Heart left ventricle (tissue), 16 donors: ENCODE measurements at places on chromosomes 6 and 20. TPM values are rescaled to one million over a fixed set of nuclear protein-coding genes. Genes with fewer than 3 reads are reported as not detected.
A peak's percentile ranks its signal among the peaks of the same experiment; 100 is the strongest.

GRCh38 chr6:158622545-158623190, 21.9 kb downstream of the DYNLT1 start:
- no peak for DNase-seq

GRCh38 chr6:130018744-130019325, 454 bp downstream of the L3MBTL3 start:
- DNase-seq: peak; percentile 10

DNA sequence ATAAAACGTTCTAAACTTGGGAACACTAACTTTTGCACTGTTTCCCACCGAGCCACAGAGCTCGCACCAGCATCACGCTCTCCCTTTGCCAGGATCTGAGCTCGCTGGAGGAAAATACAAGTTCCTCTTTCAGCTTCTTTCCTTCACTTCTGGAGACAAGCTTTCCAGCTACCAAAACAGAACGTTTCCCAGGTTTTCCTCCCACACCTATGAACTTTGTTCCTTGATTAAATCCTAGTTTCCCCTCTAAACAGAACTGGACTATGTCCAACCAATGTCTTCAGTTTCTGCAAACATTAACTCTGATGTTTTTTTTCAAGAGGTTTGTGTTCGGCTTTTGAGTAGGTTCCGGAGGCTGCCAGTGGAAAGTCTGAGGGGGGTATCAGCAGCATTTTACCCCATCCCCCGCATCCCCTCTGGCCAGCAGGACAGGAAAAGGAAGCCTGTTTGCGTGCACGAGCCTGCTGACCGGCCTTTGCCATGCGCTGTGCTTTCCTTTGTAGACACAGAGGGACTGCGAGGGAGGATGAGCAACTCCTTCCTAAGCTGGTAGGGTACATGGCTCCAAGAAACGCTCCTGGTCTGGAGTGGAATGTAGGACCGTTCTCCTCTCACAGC, 135.5 kb downstream of the LY86 start:
- DNase-seq: peak; percentile 61

DNA sequence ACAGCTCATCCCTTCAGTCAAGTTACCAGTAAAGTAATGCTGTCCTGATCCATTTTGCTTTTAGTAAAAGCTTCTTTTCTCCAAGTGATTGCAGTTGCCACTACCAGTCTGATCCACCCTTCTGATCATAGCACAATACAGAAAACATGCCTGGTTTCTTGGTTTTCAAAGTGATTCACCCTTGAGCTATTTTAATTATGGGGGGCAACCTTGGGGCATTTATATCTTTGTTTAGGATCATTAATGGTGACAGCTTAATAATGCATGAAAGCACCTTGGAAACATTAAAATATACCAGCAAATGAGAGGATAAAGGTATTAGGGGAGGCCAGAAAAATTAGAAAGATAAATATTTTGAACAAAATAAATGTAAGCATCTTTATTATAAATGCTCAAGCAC, 38.4 kb downstream of the LRRC1 start:
- DNase-seq: no peak

DNA sequence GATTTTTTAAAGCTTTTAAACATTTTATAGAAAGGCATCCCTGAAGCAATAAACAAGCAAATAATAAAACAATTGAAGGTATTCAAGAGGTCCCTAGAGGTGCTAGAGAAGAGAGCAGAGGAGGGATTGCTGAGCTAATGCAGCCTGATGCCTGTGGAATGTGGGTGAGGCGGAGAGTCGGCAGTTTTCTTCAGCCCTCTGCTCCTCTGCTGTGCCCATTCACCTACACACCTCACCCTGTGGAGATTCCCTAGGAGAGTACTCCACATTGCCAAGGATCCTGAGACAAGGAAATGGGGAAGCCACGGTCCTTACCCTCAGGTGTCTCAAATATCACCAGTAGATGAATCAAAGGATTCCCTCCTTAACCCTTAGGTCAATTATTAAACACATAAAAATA, 199.8 kb upstream of the POU3F2 start:
- DNase-seq: no peak

LCA5 gene
- polyA plus RNA-seq: 1.4 TPM

- no peak for DNase-seq
Measured at GRCh38 chr6:85460921-85461797, 11.3 kb downstream of the NT5E start.

F13A1 gene
- polyA plus RNA-seq: 9.0 TPM

- no peak for DNase-seq
Measured at GRCh38 chr20:43191946-43192863, 2.5 kb upstream of the PTPRT start.
